AG10803 (cell line): ENCODE measurements at places on chromosomes 1 and 21.

DNA sequence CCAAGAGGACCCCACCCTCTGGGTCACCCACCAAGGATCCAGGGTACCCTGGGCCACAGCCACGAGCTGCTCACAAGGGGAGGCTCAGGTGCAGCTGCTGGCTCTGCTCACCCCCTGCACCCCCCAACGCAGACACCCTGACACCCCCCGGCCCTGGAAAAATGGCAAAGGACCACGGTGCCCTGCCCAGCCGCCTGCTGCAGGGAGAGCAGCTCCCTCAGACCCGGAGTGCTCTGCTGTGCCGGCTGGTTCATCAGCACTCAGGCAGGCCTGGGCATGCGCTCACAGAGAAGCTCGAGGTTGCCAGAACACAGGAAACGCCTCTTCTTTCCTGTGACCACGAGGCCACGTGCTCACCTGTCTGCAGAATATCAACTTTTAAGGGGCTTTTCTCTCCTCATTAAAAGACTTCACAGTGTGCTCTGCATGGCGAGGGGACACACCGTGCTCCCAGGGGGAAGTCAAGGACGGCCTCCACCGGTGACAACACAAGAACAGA, 4.3 kb upstream of the C1QTNF12 start:
- no peak for DNase-seq

DNA sequence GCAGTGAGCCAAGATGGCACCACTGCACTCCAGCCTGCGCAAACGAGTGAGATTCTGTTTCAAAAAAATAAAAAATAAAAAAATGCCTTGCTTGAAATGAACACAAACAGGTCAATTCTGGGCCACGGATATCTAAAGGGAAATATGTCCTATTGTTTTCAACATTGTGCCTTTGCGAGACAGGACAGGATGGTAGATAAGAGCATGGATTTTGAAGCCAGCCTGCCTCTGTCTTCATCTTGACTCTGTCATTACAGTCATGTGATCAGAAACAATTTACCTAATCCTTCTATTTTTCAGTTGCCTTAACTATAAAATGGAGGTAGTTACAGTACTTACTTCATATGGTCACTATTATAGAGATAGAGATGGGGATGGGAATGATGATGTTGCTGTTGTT, 56.7 kb upstream of the ZSWIM5 start:
- DNase-seq: no peak

- DNase-seq: no peak
These were observed 300.8 kb downstream of the HHIPL2 start for GRCh38 chr1:222247081-222247480.

GRCh38 chr1:223852337-223852736, 6.6 kb upstream of the TP53BP2 start:
- no peak for DNase-seq

DNA sequence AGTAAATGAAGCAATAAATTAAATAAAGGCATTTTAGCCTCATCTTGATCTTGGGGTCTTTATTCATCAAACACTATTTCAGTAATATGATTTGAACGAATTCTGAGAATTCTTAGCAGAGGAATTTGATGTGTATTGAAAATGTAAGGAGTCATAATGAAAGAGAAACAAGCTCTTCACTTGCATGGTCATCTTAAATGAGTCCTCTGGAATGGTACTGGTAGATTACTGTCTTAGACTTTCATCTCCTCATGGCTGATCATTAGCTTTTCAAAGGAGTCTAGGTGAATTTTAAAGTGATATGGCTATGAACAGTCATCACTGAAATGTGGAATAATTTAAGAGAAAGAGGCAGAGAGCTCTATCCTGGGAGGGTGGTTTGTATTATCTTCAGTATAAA, 30.0 kb downstream of the PRRC2C start:
- DNase-seq: no peak
